Renal pelvis (tissue), 12 donors: ENCODE measurements at places on chromosomes 16 and 17. TPM values are rescaled to one million over a fixed set of nuclear protein-coding genes. Genes with fewer than 3 reads are reported as not detected.

Gene TBC1D3
- polyA plus RNA-seq, result not detected

Gene SAMD14
- polyA plus RNA-seq, result 18.7 TPM

Gene FBRS
- 85.7 TPM for polyA plus RNA-seq

- no peak for DNase-seq
Measured at GRCh38 chr17:56786989-56787482, 46.7 kb downstream of the C17orf67 start.

DNA sequence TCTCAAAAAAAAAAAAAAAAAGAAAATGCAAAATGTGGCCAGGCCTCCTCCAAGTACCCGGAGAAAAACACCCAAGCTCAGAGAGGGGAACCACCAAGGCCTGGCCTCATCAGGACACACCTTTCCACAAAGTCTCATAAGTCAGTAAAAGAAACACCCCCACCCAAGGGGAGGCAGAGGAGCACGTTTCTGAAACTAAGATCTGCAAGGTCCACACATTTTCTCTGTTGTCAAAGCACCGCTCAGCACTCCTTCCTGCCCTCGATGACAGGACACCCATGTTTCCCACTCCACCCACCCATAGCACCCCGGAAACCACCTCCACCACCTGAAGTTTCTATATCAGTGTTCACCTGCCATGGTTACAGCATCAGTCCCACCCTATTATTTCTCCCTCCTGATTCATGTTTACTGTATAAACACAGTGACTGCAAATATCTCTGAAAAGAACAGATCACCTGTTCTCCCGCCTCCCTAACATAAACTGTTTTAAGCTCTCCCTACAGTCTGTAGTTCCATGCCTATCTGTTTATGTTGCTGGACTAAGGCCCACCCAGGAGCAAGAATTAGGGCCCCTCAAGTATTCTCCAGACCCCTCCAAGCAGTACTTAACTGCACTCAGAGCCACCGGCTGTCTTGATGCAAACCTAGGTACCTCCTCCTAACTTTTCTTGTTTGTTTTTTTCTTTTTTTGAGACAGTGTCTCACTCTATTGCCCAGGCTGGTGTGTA is 2.0 kb downstream of the CORO7 start:
- no peak for DNase-seq

- DNase-seq, result peak; percentile 76
Measured at GRCh38 chr17:77528516-77529327, 388.0 kb downstream of the SEC14L1 start.

GRCh38 chr16:2520784-2521531 is 787 bp downstream of the AMDHD2 start:
- no peak for DNase-seq

- no peak for DNase-seq
Measured at GRCh38 chr16:19892902-19893301, 8.3 kb upstream of the GPRC5B start.

DNA sequence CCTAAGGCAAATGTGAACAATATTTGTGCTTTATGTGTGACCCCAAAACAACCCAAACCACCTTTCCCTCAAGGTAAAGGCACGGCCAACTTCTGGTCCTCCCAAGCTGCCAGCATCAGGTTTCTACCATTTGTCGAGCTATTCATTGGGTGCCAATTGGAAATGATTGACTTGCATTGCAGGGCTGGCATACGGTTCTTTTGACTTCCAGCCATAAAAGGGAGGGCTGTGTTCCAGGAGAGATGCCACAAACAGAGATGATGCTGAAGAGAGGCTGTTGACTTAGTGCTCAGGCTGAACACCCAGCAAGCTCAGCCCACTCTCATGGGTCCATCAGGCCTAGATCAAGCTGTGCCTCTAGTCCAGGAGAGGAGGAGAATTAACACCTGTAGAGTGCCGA is 252.4 kb downstream of the GRIN2A start:
- DNase-seq, result no peak

- no peak for DNase-seq
Measured at GRCh38 chr16:55663765-55664677, 8.2 kb downstream of the SLC6A2 start.

DNA sequence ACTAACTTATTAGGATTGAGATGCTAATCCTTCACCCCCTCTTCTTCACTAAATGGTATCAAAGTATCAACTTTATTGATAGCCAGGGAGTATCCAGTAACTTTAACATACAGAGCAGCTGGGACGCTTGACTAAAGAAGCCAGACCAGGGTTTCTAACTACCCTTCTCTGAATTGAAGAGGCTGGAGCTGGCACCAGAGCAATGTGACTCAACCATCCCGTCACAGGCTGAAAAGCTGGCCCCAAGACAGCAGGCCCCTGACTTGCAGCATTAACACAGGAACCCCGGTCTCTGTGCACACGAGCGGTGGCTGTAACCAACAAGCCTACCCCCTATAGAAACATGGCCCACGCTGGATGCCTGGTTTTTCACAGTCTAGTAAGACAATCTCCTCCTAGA is 59.8 kb downstream of the ANKFN1 start:
- no peak for DNase-seq

- DNase-seq, result no peak
Measured at GRCh38 chr17:45222996-45223538, 1.4 kb downstream of the FMNL1 start.

- no peak for DNase-seq
Measured at GRCh38 chr17:21287703-21288449, 3.4 kb downstream of the MAP2K3 start.

DNA sequence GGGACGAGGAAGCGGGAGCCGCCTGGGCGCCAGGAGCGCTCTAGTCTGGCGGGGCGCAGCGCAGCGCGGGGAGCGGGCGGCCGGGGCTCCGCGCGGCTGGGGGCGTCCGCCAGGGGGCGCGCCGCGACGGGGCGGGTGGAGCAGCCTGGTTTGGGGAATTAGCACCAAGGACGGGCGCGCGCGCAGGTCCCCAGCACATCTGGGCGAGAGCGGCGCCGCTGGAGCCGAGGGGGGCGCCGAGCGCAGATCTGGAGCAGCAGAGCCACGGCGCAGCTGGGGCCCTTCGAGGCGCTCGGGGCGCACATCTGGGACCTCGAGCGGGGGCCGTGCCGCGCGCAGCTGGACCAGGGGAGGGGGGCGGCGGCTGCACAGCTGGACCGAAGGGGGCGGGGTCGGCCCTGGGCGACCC is at the start of gene NXPH3:
TSS of gene NXPH3 (plus strand) at position 193 of the 409 bp plus-strand sequence. CDS start 349 bp downstream, outside the sequence.
- DNase-seq, result peak; percentile 36
